ENCODE measurements at places on chromosomes 7 and 10.
A peak's percentile ranks its signal among the peaks of the same experiment; 100 is the strongest.

DNA sequence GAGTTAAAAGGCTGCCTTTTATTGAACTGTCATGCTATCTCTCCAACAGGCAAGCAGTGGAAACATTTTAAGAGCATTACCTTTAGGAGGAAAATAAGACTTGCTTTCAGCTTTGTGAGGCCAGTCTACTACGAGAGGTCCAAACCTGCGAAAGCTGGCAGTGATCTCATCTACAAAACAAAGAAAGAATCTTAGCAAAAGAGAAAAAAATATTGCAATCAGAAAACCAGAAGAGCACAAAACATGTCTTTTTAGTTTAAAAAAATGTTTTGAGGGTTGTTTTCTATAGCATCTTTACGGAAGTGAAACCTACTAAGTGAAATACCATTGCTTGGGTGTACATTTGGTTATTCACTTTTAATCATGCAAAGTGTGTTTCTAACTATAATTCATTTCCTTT is 147.9 kb downstream of the CPEB3 start:
- no peak for DNase-seq

DNA sequence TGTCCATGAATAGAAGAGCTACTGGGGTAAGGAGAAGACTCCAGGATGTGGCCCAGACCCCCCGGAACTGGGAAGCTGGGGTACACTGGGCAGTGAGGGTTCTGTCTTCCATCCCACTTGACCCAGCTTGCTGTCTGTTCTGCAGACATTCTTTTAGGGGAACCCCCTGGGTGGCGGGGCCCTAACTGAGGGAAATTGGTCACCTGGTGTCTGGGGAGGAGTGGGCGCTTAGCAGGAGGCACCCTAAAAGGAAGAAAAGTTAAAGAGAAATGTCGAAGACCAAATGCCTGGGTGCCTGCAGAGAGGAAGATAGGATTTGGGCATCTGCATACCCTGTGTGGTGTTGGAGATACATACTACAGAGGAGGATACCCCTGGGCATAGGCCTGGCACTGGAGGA is 1.0 kb downstream of the AP1S1 start:
- DNase-seq: no peak

DNA sequence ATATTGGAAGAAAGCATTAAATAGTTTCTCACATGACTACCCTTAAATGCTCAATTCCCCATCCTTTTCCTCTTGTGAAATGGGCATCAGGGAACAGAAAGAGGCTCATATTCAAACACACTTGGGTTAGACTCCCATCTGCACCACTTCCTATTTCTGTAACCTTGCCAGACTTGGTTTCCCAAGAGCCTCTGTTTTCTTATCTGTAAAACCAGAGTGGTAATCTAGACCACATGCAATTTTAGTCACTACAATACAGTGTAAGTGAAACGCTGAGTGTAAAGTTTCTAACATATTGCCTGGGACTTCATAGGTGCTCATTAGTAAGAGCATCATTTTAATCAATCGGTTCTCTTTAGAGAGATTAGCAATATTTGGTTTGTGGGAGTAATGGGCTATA is 136.3 kb downstream of the SORCS1 start:
- DNase-seq: no peak

- no peak for DNase-seq
These were observed 6.3 kb downstream of the CISD1 start for GRCh38 chr10:58275261-58275660.

- DNase-seq: no peak
These were observed 12.5 kb downstream of the NPS start for GRCh38 chr10:127561647-127562046.

GRCh38 chr10:94274142-94274787 is 88.5 kb downstream of the NOC3L start:
- no peak for DNase-seq

GRCh38 chr10:21516242-21517131 is 9.0 kb downstream of the SKIDA1 start:
- no peak for DNase-seq

DNA sequence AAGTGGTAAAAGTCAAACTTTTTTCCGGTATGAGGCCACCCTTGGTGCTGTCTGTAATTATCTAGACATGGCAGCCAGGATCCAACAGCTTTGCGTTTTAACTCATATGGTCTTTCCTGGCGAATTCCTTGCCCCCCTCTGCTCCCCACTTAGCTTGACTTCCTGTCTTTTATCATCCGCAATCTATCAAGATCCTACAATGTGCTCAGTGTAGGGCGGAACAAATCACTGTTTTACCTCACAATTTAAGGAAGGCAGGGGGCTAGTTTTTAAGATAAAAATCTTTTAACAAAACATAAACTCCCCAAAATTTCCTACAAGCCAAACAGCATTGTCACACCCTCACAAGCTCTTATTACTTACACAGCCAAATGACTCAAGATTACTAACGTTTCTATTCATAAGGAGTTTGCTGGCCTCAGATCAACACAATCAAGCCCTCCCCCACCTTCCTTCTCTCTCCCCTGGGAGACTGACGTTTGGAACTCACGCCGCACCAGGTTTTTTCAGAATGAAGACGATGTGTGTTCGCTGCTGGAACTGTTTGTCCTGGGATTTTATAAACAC is 1.3 kb upstream of the CDK14 start:
- no peak for DNase-seq

- peak; percentile 65 for DNase-seq
These were observed 14.8 kb downstream of the USP54 start for GRCh38 chr10:73576178-73576889.

- DNase-seq: peak; percentile 42
These were observed 30.5 kb downstream of the SHTN1 start for GRCh38 chr10:116974456-116975005.

DNA sequence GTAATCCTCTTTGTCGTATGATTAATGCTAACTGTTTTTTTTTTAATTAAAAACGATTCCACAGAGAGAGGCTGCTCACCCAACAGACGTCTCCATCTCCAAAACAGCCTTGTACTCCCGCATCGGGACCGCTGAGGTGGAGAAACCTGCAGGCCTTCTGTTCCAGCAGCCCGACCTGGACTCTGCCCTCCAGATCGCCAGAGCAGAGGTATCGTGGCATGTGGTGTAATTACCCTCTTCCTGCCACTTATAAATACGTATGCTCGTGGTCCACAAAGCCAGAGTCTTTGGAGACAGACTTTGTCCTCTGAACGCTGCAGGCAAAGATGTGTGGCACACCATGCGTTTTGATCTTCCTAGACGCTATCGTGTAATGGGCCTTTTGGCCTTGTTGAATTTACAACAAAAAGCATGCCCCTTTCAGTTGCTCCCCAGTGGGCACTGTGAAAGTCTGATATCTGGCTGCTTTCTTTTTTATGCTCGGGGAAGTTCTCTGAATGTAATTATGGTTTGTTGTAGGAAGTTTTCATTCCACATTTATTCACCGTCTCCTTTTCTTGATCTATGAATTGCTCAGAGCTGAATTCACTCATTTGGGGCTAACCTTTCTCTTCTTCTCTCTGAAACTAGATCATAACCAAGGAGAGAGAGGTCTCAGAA is 33.6 kb upstream of the BTBD16 start:
- DNase-seq: no peak

GRCh38 chr10:84205049-84205852 is 10.9 kb downstream of the CDHR1 start:
- peak; percentile 7 for DNase-seq

- DNase-seq: no peak
These were observed 103.9 kb downstream of the CDK6 start for GRCh38 chr7:92732316-92733036.

- no peak for DNase-seq
These were observed 44.2 kb upstream of the PIK3AP1 start for GRCh38 chr10:96764425-96765060.

GRCh38 chr7:87797798-87798403 is 78.3 kb downstream of the SLC25A40 start:
- DNase-seq: no peak

DNA sequence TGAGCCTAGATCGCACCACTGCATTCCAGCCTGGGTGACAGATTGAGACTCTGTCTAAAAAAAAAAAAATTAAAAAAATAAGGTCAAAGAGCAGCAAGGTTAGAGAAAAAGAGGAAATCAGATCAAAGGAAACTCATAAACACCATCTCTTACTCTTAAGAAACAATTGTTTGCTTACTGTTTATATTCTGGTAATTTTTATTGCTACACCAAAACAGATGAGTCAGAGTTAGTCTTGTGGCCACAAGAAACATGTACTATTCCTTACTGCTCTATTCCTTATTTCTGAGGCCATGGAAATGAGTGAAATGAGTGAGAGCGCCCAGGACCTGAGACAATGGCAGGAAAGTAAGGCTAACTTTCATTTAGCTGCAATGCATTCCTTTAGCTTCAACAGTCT is 387.3 kb downstream of the HPSE2 start:
- DNase-seq: no peak

GRCh38 chr10:74921744-74922143 is 95.3 kb downstream of the KAT6B start:
- no peak for DNase-seq

- no peak for DNase-seq
These were observed 161.8 kb upstream of the KIAA1217 start for GRCh38 chr10:24047176-24047575.

DNA sequence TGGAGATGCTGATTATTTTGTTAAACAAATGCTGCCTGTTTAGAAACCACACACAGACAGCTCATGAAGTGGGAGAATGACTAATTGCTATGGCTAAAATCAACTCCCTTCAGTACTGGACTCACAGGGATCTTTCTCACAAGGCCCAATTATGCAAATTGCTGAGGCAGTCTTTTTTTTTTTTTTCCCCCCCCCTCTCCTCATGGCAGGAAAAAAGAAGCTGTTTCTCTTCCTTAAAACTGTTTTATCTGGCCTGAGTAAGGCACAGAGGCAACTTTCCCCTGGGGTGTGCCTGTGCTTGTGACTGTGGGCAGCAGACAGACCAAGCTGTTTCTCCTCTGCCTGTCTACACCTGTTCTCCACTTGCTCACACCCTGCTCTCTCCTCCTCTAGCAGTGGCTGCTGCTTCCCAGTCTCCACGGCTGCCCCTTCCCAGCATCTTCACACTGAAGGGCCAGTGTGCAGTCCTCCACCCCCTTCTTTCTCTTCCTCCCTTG is 65.4 kb upstream of the STEAP1B start:
- DNase-seq: no peak

GRCh38 chr7:3451701-3452100 is 150.6 kb downstream of the SDK1 start:
- no peak for DNase-seq

DNA sequence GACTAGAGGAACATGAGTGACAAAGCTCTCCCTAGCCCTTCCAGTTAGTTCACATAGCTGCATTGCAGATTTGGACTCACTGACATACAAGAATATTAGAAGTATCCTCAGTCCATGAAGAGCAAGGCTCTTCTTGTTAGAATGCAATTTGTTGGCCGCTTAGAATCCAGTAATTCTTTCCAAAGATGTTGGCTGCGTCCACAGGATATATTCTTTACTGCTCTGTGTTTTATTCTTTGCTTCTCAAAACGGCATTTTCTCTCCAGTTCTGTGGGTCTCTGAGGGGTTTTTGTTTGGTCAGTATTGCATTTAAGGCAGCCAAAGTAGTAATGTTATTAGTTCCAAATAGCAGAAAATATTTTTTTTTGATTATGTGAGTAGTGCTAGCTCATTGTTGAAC is 588.6 kb downstream of the DNAJB9 start:
- no peak for DNase-seq

- no peak for DNase-seq
These were observed 21.7 kb downstream of the RAB18 start for GRCh38 chr10:27525819-27526218.

DNA sequence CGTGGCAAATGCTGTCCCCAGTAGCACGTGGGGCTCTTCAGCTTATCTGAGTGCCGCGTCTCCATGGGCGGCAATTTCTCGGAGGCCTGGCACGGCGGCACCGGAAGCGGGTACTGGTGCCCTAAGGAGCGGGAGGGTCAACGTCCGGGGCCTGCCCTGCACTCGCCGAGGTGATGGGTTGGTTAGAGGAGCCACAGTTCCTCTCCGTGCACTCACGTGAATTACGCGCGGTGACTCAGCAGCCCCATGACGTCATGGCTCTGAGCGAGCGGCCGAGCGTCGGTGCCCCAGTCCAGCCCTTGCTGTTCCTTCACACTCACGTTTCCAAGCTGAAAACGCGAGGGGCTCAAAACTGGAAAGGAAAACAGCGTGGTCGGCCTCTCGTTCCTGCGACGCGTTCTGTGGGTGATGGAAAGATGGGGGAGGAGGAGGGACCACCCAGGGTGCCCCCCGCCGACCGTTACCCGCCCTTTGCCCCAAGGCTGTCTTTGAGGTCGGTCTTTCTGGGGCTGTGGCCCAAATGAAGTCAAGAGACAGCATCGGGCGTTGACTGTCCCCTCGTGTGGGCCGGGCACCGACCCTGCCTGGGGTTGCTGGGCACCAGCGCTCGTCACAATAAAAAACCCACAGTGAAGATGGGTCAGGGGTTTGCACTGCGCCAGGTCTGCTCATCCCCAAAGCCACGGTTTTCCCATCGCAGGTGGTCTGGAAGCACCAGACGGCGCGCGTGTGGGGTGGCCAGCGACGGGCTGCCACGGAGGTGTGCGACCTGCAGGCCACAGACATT is 70.4 kb upstream of the CFAP46 start:
- DNase-seq: no peak

GRCh38 chr7:142508251-142508650 is 241.0 kb upstream of the PRSS1 start:
- DNase-seq: no peak
